ENCODE measurements at places on chromosomes 1 and 21.

DNA sequence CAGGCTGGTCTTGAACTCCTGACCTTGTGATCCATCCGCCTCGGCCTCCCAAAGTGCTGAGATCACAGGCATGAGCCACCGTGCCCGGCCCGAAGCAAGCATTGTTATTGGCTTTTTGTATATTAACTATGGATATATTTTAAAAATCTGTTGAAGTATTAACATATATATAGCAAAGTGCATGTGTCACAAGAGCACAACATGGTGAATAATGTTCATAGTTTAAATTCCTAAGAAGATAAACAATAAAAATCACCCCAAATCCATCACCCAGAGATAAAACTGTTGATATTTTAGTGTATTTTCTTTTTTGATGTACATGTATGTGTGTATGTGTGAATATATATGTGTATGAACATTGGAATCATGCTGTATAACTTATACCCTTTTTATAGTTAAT, 9.1 kb upstream of the FOXE3 start:
- DNase-seq = no peak

DNA sequence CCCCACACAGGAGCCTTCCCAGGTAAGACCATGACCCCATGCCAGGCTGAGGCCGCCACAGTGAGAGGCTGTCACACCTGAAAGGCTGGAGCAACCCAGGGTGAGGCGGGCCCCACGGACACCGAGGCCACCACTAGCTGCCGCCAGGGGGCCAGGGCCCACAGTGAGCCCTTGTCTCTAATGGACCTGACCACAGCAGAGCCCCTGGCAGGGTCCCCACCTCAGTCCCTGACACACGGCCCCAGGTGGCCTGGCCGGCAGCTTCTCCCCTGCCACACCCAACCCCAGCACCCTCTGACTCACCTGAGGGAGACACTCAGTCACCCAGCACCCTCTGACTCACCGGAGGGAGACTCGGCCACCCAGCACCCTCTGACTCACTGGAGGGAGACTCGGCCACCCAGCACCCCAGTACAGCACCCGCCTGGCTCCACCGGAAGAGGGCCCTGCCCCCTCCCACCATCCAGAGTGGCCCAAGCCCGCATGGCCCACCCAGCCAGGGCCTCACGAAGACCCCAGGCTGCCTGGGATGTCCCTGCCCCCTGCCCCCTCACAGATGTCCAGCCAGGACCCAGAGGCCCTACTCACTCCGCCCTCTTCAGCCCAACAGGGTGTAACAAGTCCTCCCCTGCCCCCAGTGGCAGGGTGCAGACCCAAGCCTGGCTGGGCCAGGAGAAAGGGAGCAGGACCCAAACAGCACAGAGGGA, 4.4 kb downstream of the DVL1 start:
- DNase-seq = no peak

DNA sequence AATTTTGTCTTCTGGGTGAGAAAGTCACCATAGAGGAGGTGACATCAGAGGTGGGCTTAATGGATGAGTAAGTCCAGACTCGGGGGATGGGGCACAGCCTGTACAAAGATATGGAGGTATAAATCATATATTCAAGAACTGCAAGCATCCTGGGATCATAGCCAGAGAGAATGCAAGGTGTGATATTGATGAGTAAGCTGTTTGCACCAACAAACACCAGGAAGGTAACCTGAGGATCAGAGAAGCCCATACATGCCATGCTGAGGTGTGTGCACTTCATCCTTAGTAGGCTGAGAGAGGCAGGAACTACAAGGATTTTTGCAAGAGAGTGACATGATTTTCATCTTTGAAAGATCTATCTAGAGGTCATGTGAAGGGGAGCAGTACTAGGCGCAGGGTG, 306.4 kb downstream of the HHAT start:
- DNase-seq = no peak

- no peak for DNase-seq
Measured at GRCh38 chr1:157438613-157439012, 113.7 kb downstream of the FCRL5 start.

- no peak for DNase-seq
Measured at GRCh38 chr1:21065851-21066250, 110.8 kb downstream of the EIF4G3 start.

- no peak for DNase-seq
Measured at GRCh38 chr1:202143011-202143767, 1.3 kb downstream of the ARL8A start.
